ENCODE measurements at places on chromosomes 3 and 15.

GRCh38 chr15:90701048-90701447, 16.1 kb upstream of the BLM start:
- DNase-seq = no peak

DNA sequence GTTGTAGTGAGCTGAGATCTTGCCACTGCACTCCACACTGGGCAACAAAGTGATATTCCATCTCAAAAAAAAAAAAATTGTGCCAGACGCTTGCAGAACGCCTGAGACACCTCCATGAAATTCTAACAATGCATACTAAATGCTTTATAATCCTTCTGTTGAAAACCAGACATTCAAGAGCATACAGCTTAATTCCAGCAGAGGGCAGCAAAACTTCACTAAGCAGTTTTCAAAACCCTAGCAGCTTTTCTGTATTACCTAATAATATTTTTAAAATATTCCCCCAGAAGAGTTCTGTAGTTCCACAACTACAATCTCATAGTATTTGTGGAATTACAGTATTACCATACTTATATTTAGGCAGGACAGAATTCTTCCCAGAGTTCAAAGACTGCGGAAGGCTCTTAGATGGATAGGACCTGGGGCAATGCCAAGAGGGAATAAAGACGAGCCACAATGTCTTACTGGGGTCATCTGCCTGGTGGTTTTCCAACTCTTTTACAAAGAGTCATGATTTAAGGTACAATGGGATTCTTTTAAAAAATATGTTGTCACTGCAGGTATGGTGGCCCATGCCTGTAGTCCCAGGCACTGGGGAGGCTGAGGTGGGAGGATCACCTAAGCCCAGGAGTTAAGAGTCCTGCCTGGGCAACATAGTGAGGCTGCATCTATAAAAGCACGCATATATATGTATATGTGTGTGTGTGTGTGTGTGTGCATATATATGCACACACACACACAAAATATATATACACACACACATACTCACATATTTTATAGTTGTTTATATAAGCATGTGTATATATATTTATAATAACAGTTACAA, 19.6 kb upstream of the TASOR start:
- DNase-seq = peak; percentile 25

DNA sequence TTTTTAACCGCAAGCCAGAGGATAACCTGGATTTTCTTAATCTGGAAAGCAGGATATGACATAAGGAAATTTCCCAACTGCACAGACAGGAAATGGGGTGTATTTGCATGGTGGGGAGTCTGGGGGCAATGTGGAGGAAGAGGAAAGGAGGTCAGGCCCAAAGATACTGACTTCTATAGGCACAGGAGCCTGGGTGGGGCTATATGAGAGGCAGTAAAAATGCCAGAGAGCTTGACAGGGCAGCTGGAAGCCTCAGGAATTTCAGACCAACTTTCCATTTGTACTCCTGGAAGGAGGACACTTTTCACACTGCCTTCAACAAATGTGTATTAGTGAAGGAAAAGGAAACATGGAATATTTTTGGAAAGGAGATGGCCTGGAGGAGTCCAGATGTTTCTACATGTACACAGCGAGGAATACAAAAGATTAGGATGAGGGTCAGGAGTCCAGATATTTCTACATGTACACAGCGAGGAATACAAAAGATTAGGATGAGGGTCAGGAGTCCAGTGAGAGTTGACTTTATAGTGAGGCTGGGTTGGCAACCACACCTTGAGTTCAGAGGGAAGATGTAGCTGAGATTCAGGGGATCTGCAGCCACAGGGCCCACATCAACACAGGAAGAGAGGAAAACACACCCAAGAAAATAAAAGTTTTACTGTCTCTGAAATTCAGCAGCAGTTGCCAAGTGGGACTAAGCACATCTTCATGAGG, 111.9 kb upstream of the PTPRG start:
- DNase-seq = no peak

- DNase-seq = no peak
These were observed 62.4 kb upstream of the ADPGK start for GRCh38 chr15:72845981-72846383.

GRCh38 chr3:99128725-99129505, 227.4 kb upstream of the DCBLD2 start:
- no peak for DNase-seq

- no peak for DNase-seq
These were observed 6.1 kb upstream of the USP8 start for GRCh38 chr15:50418041-50418583.

GRCh38 chr3:113912552-113913236, 35.1 kb upstream of the ZDHHC23 start:
- no peak for DNase-seq

- DNase-seq = no peak
These were observed 13.1 kb upstream of the ITPKA start for GRCh38 chr15:41480396-41481140.

- no peak for DNase-seq
These were observed 464.1 kb upstream of the TPRG1 start for GRCh38 chr3:188707381-188708288.

- no peak for DNase-seq
These were observed 69.0 kb downstream of the CHD2 start for GRCh38 chr15:92968926-92969651.

- no peak for DNase-seq
These were observed 254.2 kb downstream of the PLOD2 start for GRCh38 chr3:145906755-145907154.

- DNase-seq = no peak
These were observed 241.9 kb downstream of the ALCAM start for GRCh38 chr3:105608623-105609022.

- no peak for DNase-seq
These were observed 11.6 kb downstream of the LPP start for GRCh38 chr3:188165596-188165995.

GRCh38 chr3:53795789-53796560, 50.2 kb downstream of the CHDH start:
- no peak for DNase-seq

DNA sequence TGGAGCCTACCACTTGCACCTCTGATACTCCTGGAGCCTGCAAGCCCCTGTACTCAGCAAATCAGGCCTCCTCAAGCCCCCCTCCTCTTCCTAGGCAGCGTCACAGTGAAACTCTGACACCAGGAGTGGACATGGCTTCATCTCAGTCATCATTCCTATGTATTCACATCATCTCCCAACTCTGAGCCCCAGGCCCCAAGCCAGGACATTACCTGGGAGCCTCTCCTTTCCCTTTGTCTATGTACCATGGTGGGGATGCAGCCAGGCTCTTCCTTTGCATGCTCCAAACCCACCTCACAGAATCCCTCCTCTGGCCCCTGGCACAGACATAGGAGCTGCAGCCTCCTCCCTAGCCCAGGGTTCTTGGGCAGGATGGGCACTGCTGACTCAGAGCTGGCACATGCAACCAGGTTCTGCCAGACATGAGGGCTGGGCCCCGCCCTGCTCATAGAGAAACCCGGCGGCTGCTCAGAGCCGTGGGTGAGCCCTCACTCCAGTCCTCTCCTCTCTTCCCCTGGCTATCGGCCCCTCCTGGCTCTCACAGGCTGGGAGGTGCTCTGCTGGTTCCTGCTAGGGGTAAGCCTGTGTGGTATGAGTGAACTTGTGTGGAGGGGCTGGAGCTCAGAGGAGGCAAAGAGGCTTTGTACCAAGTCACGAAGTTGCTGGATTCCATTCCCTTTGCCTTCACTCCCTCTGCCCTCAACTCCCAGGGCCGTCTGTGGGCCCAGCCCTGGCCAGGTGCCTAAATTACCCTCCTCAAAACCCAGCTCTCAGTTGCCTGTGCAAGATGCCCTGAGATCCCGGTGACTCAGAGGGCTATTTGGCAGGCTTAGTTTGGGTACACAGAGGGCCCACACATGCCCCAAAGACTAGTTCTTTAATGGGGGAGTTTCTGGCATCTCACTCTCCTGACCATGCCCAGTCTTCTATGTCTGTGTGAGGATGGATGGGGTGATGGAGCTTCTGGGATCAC, 1.9 kb upstream of the PLCD1 start:
- no peak for DNase-seq

DNA sequence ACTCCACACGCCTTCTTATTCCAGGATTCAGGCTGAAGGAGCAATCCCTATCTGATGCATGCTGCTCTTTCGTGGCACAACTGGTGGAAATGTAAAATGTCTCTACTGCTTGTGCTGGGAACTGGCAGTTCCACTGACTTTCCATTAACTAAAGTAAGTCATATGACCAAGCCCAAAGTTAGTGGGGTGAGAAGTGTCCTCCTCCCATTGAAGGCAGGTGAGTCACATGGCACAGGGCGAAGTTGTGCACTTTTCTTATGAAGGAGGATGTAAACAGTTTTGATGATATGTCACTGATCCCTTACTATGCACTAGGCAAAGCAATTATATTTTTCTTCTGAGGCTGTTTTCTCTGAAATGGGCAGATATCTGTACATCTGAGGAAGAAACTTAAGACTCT, 51.6 kb downstream of the SLC7A14 start:
- no peak for DNase-seq

DNA sequence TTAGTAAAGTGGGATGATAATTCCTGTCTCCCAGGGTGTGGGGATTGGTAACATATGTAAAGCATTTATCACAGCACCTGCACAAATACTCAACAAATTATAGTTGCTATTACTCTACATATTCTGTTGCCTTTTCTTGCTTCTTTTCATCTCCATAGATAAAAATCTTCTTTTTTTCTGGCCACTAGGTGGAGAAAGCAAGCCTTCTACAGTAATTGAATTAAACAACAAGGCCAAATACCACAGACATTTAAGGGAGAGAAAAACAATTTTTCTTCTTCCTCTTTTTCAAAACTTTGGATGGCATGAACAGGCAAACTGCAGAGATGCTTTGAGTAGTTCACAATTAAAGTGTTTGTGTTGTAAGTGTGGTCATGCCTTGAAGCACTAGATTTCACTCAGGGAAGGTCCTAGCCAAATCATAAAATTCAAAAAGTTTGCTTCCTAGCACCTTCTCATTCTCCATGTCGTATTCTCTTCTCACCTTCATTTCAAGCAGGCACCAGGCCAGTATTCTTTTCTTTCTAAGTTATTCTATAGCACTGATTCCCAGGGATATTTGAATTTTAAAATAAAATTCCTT, 493.4 kb upstream of the TGFBR2 start:
- DNase-seq = no peak

GRCh38 chr3:31589228-31589627, 56.5 kb downstream of the STT3B start:
- no peak for DNase-seq

- DNase-seq = no peak
These were observed 83.3 kb downstream of the ADCY5 start for GRCh38 chr3:123365450-123366143.

GRCh38 chr3:31565288-31565687, 32.6 kb downstream of the STT3B start:
- DNase-seq = no peak

DNA sequence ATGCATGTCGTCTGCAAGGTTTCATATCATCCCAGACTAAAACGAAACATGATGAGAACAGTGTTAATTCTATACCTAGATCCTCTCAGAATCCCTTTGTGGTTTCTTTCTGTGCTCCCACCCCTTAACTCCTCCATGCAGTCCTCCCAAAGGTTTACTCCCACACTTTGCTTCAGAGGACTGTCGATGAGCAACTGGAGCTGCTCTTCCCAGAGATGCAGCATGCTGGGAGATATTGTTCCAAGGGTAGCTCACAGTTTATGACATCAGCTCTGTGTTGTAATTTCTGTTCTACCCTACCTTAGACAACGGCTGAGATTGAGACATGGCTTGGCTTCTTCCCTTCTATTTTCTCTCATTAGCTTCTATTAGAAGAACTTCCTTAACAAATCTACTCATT, 313.0 kb upstream of the COL8A1 start:
- DNase-seq = no peak

DNA sequence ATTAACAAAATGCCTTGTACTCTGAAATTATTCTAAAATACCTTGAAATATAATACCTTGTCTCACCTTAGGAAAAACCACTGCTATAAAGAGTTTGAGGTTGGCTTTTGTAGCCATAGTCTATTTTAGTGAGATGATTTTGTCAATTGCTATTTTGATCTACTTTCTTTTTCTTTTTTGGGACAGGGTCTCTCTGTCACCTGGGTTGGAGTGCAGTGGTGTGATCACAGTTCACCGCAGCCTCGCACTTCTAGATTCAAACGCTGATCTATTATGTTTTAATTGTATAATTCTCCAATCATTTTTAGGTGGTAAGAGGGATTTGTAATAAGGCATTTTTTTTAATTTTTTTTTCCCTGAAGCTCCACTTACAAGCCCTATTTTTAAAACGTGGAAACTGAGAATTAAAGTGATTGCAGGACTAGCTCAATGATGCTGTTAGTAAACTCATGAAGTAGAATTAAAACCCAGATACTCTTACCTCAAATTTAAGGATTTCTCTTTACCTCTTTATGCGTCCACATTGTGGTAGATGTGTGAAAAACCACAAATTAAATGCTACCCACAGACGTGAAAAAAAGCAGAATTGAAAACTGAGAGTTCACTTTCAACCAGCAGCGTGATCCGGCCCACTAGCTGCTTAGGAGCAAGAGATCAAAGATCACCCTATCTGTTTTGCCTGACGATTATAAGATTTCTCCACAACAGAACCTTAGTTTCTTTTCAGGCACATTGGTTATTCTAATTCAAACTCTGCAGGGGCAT, 384.2 kb downstream of the CGGBP1 start:
- no peak for DNase-seq

DNA sequence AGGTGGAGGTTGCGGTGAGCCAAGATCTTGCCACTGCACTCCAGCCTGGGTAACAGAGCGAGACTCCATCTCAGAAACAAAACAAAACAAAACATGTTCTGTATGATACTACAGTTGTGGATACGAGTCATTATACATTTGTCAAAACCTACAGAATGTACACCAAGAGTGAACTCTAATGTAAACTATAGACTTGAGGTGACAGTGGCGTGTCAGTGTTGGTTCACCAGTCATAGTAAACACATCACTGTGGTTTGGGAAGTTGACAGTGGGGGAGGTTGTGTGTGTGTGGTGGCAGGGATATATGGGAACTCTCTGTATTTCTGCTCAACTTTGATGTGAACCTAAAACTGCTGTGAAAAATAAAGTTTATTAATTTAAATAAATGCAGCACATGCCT, 33.0 kb upstream of the GNB5 start:
- DNase-seq = no peak

DNA sequence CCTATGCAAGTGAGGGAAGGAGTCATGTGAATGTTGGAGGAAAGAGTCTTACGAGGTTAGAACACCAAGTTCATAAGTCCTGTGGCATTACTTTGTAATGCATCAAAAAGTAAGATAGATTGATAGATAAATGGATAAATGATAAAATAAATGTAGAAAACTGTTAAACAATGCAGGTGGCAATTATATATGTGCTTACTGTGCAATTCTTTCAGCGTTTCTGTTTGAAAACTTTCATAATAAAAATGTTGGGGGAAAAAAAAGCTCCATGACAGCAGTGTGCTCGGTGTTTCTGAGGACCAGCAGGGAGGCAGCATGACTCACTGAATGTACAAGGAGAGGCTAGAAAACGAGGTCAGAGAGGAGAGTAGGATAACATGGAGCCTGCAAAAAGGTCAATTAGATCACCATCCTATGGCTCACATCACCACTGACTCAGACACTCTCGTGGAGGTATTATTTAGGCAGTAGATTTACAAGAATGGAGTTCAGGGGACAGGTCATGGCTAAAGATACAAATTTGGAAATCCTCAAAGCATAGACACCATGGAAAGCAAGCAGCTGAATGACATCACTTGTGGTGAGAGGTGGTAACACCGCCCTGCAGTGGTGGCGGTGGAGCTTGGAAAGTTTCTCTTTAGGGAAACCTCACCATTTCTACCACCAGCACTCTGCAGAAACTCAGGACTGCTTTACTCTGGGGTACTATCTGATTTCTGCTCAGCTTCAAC, 219.8 kb downstream of the CTNNB1 start:
- DNase-seq = peak; percentile 6

GRCh38 chr15:78052001-78052401, 25.5 kb downstream of the TBC1D2B start:
- no peak for DNase-seq

Measured in activated CD8-positive, alpha-beta memory T cell treated with anti-CD3 and anti-CD28 coated beads for 4 hours (primary cell).